ENCODE measurements at places on chromosomes 5 and 9.
A peak's percentile ranks its signal among the peaks of the same experiment; 100 is the strongest.

DNA sequence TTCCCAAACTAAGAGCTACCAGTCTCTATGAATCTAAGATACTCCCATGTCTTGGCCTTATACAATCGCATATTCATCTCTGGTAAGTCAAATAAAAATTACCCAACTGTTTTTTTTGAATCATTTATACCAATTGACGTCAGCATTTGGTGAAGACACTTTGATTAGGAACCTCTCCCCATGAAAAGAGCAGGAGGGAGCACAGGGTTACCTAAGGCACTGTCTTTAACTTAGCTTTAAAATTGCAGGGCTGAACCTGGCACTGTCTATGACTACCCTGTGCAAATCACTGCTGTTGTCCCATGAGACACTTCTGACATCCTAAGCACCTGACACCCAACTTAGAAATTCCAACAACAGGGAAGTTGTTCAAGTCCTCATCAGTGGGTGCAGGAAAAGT, 586.4 kb downstream of the MAT2B start:
- no peak for DNase-seq

- no peak for DNase-seq
Measured at GRCh38 chr5:180085837-180086236, 14.3 kb upstream of the RNF130 start.

GRCh38 chr5:21694567-21694966, 1158.6 kb downstream of the CDH12 start:
- no peak for DNase-seq

GRCh38 chr5:142244440-142244839, 80.4 kb downstream of the SPRY4 start:
- no peak for DNase-seq

- no peak for DNase-seq
Measured at GRCh38 chr9:80873861-80874260, 815.5 kb downstream of the TLE1 start.

- no peak for DNase-seq
Measured at GRCh38 chr9:78543353-78543752, 246.4 kb downstream of the PSAT1 start.

DNA sequence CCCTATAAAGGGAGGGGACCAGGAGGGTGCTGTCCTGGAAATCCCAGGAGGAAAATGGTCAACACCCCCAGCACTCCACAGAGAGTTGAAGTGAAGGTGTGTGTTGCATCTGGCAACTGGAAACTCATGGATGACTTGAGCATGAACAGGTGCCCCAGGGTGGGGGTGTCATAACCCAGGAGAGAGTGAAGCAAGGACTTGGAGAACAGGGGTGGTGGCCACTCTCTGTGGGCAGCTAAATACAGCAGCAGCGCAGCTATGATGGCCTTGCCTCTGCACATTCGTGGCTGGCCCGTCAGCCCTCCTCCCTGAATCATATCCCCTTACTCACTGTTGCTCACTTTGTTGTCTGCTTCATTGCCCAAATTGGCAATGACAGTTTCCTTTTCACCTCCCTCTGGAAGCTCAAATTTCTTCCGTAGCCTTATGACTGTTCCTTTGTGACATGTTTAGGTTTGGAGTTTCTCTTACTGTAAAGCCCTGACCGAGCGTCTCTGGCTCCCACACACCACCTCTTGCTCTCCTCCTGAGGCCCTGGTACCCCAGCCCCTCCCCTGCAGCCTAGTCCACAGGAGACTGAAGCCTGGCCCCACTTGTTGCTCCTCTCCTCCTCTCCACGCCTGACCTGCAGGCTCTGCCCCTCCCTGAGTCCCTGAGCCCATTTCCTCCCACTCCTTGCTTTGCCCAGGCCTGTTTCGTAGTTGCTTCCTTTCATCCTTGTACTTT, 185.8 kb downstream of the CD180 start:
- DNase-seq: no peak

DNA sequence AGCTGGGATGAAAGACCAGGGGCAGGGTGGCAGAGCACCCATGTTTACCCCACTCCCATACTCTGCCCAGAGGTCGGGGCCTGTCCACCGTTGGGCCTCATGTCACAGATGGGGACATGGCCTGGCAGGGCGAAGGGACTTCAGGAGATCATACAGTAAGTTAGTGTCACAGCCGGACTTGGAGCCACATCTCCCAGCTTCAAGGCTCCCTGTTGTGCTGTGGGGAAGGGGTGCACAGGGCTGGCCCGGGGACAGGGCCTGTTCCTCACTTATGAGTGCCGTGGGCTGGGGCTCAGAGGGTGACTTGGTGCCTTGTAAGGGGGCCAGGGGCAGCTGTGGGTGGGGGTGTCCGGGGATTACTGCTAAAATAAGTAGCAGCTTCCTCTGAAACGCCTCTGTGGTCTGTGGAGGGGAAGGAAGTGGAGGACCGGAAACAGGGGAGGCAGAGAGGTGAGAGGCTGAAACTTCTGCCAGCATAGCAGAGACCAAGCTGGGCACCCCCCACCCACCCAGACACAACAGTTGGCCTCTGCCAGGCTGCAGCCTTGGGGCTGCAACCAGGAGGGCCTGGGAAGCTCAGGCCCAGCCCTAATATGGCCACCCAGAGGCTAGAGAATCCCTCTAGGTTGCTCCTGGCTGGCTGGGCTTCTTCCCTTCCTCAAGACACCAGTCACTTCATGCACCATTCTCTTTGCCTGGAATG, 41.1 kb upstream of the NEK6 start:
- DNase-seq: no peak

DNA sequence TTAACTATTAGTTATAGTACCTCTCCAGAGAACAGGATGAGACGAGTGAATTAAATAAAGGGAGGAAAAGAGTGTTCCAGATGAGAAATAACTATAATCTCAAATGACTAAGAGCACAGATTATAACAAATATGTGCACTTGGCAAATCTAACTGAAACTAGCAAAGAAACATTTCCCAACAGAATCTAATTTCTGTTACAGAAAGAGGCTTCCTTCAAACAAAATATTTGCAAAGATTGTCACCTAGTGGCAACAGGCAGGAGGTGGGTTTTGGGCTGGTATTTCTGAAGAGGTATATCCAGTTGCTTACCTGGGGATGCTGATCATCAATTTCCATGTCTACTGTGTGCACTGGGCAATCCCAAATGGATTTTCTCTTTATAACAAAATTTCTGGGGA, 5.6 kb upstream of the SPDL1 start:
- DNase-seq: no peak

GRCh38 chr5:96968074-96968473, 32.2 kb downstream of the LNPEP start:
- DNase-seq: peak; percentile 32

- DNase-seq: no peak
Measured at GRCh38 chr9:133605856-133606707, 3.1 kb downstream of the FAM163B start.

DNA sequence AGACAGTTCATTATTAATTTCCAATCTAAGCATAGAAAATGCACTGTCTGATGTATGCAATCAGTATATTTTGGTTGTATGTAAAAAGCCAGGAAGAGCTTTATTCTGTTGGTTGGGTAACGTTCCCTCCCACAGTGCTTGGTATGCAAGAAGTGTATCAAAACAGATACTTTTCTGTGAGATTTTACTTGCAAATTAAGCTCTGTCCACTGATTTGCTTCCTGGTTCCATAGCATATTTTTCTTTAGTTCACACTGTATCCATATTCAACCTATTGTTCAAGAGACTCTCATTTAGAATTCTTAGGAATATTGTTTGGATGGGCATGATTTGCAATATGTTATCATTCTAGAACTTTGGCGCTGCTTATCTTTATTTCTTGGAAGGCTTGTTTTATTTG, 47.4 kb downstream of the RNF180 start:
- no peak for DNase-seq

- no peak for DNase-seq
Measured at GRCh38 chr9:113359385-113359784, 10.0 kb downstream of the BSPRY start.

DNA sequence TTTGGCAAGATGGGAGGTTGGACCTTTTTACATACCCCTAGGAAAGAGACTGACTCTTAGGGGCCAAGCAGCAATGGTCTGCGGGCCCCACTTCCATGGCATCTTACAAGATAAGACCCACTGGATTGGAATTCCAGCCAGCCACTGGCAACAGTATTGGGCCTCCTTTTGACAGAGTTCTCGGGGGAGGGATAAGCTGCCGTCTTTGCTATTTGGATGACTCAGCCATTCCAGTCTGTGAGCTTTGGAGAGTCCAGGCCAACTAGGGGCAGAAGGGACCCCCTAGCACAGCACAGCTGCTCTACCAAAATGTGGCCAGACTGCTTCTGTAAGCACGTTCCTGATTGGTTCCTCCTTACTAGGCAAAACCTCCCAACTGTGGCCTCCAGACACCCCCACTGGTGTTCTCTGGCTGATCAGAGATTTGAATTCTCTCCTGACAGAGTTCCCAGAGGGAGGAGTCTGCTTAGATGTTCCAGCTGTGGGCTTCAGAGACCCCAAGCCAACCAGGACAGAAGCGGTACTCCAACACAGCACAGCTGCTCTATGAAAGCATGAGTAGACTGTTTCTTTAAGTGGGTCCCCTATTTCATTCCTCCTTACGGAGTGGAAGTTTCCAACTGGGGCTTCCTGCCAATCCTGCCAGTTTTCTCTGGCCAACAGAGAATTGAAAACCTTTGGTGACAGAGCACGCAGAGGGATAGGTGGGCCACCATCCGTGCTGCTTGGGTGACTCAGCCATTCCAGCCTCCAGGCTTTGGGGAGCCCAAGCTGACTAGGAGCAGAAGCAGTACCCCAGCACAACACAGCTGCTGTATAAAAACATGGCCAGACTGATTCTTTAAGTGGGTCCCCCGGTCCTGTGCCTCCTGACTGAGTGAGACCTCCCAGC, 672.1 kb upstream of the RIOK2 start:
- no peak for DNase-seq

GRCh38 chr5:17169507-17169906, 47.9 kb upstream of the BASP1 start:
- DNase-seq: no peak

DNA sequence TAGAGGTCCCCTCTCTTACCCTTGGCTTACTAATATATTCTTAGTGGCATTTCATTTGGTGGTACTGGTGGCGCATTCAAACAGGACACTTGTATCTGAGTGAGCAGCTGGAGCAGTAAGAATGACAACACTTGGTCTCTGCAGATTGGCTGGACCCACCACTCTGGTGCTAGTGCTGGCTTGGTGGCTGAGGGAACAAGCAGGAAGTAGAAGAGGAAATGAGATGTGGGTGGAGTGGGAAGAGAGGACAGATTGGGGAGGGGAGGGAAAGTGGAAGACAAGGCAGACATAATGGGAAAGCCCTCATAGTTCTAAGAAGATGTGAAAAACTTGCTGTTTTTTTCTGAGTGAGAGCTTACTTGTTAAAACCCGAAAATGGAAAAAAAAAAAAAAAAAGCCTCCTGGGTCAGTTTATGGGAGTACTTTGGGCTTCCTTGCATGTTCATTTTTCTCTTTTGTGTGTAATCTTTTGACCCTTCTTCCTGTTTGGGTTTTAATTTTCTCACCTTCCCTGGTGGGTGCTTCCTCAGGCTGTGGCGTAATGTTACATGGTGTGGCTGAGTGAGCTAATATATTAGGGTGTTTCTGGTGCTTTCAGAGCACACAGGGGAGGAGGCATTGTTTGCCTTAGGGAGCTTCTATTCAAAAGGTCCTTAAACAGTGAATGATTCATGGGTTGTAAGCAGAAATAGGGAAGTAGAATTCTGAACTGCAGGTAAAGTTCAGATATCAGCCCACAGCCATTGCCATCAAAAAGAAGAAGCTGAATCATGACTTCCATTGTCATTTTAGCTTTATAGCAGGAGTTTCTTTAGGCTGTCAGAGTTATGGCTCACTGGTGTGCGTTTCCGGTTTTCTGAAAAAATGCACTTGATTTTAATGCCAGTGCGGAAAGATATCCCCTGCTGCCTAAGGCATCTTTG, 52.3 kb downstream of the TLE4 start:
- no peak for DNase-seq

DNA sequence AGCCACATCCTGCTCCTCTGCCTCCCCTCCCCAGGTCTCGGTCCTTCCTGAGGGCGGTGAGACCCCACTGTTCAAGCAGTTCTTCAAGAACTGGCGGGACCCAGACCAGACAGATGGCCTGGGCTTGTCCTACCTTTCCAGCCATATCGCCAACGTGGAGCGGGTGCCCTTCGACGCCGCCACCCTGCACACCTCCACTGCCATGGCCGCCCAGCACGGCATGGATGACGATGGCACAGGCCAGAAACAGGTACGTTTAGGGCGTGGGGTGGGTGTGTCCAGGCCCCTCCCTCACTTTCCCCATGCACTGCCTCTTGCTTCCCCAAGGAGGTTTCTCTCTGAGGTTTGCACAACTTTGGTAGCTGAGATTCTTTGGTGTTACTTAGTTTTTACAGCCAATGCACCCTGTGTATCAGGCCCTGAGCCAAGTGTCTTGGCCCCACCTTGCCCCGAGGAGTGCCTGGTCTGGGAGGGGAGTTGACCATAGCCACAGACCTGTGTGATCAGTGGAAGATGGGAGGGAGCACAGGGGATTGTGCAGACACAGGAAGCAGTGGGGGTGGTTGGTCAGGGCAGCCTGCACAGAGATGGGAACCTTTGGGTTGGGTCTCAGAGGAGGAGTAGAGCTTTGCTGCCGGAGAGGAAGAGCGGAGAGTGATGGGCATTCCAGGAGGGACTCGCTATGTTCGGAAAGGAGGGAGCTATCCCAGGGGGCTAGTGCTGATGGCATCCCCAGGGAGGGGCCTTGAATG, 50.8 kb downstream of the GSN start:
- DNase-seq: no peak

DNA sequence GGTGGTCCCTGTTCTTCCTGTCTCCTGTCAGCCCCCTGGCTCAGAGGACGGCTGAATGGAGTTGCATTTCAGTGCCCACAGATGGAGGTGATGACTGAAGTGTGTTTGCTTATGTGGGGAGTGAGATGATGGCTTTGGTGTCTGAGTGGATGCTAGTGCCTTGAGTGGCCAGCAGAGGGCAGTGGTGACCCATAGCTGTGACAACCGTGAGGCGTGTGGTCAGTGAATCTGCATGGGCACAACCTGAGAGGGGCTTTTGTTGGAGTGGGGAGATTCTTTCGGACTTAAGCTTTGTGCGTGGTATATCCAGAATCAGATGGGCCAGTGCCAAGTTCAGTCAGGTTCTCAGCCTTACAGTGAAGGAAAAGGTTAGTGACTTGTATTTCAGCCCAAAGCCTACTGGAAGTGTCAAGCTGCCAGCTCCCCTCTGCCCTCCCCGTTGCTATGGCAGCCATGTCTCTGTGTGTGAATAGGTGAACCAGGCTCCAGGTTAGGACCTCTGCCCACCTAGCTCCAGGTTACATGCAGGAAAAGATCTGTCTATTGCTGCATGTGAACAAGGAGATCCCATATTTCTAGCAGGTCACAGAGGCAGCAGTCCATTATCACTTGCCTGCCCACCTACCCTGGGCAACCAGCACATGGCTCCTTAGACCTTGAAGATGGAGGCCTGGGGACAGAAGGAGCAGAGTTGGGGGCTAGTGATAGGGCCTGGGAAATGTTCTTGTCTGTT, 14.7 kb upstream of the CXXC5 start:
- DNase-seq: peak; percentile 75

- no peak for DNase-seq
Measured at GRCh38 chr5:131980696-131981095, 30.8 kb downstream of the ACSL6 start.

- DNase-seq: no peak
Measured at GRCh38 chr5:20105915-20106314, 117.9 kb upstream of the CDH18 start.

All from D341Med (cell line).